ENCODE measurements at places on chromosomes 3 and 15.
A peak's percentile ranks its signal among the peaks of the same experiment; 100 is the strongest.

DNA sequence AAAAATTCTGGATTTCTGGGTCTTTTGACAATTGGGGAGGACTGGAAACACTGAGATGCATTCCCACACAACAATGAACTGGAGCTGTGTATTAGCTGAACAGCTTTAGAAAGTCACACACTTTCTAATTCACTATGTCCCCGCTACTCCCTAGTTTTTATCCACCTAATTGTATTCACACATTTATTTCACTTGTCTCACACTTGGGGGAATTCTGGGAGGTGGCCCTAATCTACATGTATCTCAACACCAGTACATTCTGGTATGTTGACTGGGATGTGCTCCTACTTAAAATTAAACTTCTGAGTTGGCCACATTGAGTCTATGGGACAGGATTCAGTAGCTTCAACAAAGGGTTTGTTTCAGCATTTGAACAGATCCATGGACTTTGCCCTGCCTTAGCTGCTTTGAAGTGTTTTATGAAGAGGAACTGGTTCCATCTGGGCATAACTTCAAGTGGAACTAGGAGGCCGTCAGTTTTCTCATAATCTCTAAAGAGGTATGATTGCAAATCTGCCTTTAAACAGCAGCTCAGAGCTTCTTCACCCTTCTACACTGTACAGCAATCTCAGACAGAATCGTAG is 106.5 kb upstream of the CMC1 start:
- H3K4me3 ChIP-seq = no peak overlapping the region
- H3K36me3 ChIP-seq = no peaks in the 10 kb centered on the region
- DNase-seq = no peak
- H3K27ac ChIP-seq = no peak overlapping the region
- H3K4me1 ChIP-seq = no peaks in the 10 kb centered on the region
- H3K27me3 ChIP-seq = no peaks in the 10 kb centered on the region

GRCh38 chr3:149638228-149639092 is 19.4 kb downstream of the WWTR1 start:
- H3K4me3 ChIP-seq = no peak overlapping the region
- no peaks in the 10 kb centered on the region for H3K36me3 ChIP-seq
- peaks cover 3% of the 10 kb centered on the region for H3K4me1 ChIP-seq
- H3K27ac ChIP-seq = no peak overlapping the region
- H3K27me3 ChIP-seq = no peaks in the 10 kb centered on the region

DNA sequence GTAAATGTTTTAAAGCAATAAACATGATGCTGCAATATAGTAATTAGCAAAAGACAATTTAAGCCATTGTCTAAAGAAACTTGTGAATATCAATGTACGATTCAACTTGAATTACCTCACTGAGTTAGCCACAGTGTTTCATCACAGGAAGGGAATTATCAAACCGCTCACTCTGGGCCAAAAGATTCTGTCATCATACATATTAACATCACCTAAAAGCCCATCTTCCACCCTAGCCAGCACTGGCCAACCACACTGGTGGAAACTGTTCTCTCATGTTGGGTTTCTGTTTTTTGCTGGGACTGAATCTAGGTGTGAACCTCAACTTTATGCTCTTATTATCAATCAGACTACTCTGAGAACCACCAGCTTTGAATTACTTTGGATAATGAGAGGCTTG is 497.7 kb upstream of the THBS1 start:
- H3K27me3 ChIP-seq = no peaks in the 10 kb centered on the region
- H3K4me3 ChIP-seq = no peak overlapping the region
- no peak for DNase-seq
- no peaks in the 10 kb centered on the region for H3K36me3 ChIP-seq

GRCh38 chr3:47836986-47837385 is 34.0 kb downstream of the DHX30 start:
- H3K36me3 ChIP-seq = peaks cover 98% of the 10 kb centered on the region
- no peak for DNase-seq
- H3K4me3 ChIP-seq = no peak overlapping the region
- H3K27ac ChIP-seq = peak overlapping the region; percentile 46

GRCh38 chr15:40450047-40450446 is 9.3 kb downstream of the BAHD1 start:
- no peak overlapping the region for H3K4me3 ChIP-seq
- no peak overlapping the region for H3K27ac ChIP-seq
- H3K4me1 ChIP-seq = peaks cover 11% of the 10 kb centered on the region
- H3K27me3 ChIP-seq = no peaks in the 10 kb centered on the region

GRCh38 chr3:150673966-150674365 is 29.8 kb downstream of the ERICH6 start:
- DNase-seq = no peak
- H3K27ac ChIP-seq = no peak overlapping the region
- no peaks in the 10 kb centered on the region for H3K4me1 ChIP-seq
- no peaks in the 10 kb centered on the region for H3K27me3 ChIP-seq
- H3K36me3 ChIP-seq = no peaks in the 10 kb centered on the region

DNA sequence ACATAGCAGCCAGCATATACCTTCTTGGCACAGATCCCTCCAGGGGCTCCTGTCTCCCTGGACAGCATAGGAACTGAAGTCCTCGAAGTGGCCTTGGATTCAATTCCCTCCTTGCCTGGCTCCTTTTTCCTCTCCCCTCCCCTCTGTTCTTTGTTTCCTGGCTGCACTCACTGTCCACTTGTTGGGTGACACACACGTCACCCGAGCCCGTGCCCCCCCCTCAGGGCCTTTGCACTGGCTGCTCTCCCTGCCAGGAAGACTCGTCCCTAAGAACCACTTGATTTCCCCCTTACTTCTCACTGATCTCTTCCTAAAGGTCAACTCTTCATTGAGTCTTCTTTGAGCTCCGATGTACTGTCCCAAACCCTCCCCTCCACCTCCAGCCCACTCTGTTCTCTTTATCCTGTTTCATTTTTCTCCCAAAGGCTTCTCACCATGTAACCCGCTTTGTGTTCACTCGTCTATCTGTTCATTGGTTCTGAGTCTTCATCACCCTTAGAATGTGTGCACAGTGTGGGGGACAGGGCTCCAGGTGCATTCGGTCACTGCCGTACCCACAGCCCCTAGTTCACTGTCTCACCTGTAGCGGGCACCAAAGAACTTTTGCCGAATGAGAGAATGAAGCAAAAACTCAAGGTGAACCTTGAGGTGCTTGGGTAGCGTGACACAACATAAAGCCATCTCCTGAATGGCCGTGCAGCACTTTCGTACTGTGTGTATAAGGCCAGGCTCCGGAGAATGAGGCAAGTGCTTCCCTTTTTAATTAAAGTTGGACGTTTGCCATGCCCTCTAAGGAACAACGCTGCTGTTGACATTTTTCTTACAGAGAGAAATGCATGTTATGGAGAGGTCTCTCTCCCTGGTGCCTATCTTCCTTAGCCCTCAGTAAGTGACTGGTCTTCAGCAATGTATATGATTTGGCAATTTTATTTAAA is 74.0 kb downstream of the CHRNA7 start:
- no peak overlapping the region for H3K27ac ChIP-seq
- no peak overlapping the region for H3K4me3 ChIP-seq
- peaks cover 8% of the 10 kb centered on the region for H3K4me1 ChIP-seq
- DNase-seq = no peak

DNA sequence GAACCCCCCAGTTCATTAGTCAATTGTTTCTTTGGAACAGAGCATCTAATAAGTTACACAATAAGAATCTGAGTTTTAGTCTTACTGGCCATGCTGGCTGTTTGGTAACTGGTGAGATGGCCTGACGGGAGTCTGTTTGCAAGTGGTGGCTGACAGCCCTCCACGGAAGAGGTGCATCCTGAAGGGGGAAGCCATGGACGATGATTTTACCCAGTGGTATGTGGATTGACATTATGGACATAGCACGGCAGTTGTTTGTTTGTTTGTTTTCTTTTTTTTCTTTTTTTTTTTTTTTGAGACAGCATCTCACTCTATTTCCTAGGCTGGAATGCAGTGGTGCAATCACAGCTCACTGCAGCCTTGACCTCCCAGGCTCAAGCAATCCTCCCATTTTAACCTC is 156.0 kb downstream of the RPLP1 start:
- no peaks in the 10 kb centered on the region for H3K4me1 ChIP-seq
- H3K27ac ChIP-seq = no peak overlapping the region
- DNase-seq = no peak

DNA sequence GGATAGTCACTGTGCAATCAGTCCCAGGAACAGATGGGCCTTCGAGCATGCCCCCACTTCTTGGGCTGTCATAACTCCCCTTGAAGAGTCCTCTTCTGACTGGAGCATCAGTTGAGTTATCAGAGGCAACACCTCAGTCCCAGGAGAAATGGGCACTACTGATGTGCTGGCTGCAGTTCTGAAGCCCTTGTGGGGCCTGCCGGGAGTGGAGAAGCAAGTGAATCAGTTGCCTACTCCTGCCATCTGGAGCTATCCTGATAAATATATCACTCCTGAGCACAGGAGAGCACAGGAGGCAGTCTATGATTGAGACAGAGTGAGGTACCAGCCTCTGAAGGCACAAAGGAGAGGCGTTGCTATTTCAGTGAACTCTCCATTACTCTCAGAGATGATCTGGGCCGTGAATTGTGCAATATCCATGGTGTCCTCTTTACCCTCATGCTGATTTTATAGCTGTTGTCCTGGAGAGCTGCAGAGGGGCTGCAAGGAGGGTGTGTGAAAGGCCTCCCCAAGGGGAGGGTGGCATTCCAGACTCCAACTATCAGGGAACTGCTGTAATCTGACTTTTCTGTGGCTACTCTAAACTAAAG is 344.2 kb upstream of the ROPN1 start:
- peaks cover 25% of the 10 kb centered on the region for H3K36me3 ChIP-seq
- no peak overlapping the region for H3K4me3 ChIP-seq
- no peak for DNase-seq
- no peaks in the 10 kb centered on the region for H3K27me3 ChIP-seq
- no peak overlapping the region for H3K27ac ChIP-seq

DNA sequence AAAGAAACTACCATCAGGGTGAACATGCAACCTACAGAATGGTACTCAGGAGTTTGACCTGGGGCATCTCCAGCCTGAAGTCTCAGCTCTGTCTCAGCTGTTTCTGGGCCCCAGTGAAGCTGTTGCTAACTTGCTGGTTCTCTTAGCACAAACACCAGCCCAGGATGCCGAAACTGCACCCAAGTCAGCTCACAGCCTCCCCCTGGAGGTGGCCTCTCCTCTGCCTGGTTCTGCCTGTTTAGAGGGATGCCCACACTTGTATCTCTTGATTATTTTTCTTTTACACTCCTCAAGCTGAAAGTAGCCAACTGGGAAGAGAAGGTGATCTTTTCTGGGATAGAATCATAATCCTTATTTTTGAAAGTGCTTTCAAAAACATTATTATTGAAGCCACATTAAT is 289.0 kb upstream of the RASGRP1 start:
- H3K27ac ChIP-seq = no peak overlapping the region
- DNase-seq = peak; percentile 8
- H3K36me3 ChIP-seq = no peaks in the 10 kb centered on the region
- H3K4me1 ChIP-seq = no peaks in the 10 kb centered on the region
- no peaks in the 10 kb centered on the region for H3K27me3 ChIP-seq
- H3K4me3 ChIP-seq = no peak overlapping the region

DNA sequence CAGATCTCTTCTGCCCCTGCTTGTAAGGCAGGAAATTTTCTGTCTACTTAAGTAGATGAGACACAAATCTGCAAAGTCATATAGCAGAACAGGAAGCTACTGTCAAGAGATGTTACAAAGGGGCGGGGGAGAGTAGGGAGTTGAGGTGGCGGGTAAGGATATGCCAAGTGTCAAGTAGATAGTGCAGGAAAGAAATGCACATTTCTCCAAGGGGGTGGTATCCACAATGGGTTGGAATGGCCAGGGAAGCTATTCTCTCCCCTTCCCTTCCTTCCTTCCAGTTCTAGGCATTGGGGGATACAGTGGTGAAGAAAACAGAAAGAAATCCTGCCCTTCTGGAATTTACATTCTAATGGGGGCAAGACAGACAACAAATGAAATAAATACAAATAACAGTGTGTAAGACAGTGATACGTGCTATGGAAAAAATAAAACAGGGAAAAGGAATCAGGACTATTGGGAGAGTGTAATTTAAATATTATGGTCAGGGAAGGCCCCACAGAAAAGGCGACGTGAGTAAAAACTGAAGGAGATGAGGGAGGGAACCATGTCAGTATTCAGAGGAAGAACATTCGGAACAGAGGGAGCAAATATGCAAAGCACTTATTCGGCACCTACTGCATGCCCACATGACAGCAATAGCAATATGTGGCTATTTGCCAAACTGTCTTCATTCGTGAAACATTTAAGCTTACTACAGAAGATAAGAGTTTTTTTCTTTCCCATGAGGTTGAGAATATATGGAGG is 42.8 kb upstream of the RNU6-1 start:
- H3K4me3 ChIP-seq = no peak overlapping the region
- H3K4me1 ChIP-seq = peaks cover 21% of the 10 kb centered on the region
- no peak overlapping the region for H3K27ac ChIP-seq
- no peaks in the 10 kb centered on the region for H3K36me3 ChIP-seq
- H3K27me3 ChIP-seq = no peaks in the 10 kb centered on the region

DNA sequence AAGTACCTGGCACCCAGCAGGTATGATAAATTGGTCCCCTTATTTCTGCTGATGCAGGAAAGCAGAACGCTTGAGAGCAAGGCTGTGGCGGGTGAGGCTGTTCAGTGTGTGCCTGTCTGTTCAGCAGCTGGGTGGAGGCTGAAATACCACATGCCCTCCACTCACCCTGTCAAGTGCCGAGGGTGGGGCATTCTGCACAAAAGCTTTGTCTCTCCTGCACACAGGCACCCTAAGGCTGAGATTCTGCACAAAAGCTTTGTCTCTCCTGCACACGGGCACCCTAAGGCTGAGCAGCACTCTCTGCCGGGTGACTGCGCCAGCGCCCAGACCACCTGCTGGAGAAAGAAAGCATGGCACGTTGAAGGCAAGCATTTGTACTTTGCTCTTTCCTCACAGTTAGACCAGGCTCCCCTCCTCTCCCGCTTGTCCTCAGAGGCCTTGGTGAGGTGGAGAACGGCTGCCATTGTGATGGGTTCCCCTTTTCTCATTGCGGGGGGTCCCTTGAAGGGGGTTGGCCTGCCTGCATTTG is 97.5 kb downstream of the BDH1 start:
- no peak overlapping the region for H3K4me3 ChIP-seq
- no peak for DNase-seq
- H3K27ac ChIP-seq = no peak overlapping the region
- peaks cover 8% of the 10 kb centered on the region for H3K4me1 ChIP-seq
- H3K27me3 ChIP-seq = no peaks in the 10 kb centered on the region
- H3K36me3 ChIP-seq = no peaks in the 10 kb centered on the region

GRCh38 chr3:82556113-82556512 is 794.7 kb upstream of the GBE1 start:
- H3K4me3 ChIP-seq = no peak overlapping the region
- no peak for DNase-seq
- no peaks in the 10 kb centered on the region for H3K27me3 ChIP-seq
